ENCODE measurements at places on chromosomes 4 and X.

DNA sequence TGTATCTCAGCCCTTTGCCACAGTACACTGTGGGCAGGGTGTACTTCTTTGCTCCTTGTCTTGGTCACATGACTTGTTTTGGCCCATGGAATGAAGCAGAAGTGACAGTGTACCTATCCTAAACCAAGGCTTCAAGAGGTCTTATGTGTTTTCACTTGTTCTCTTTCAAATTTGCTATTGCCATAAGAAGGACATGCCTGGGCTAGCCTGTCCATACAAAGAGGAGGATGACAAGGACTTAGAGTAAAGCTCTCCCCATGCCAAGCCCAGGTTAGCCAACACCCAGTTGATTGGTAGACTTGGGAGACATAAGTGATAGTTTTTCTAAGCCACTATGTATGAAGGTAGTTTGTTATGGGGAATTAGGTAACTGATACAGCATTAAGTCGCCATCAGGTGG is 141.1 kb upstream of the MID1 start:
- no peak for DNase-seq

DNA sequence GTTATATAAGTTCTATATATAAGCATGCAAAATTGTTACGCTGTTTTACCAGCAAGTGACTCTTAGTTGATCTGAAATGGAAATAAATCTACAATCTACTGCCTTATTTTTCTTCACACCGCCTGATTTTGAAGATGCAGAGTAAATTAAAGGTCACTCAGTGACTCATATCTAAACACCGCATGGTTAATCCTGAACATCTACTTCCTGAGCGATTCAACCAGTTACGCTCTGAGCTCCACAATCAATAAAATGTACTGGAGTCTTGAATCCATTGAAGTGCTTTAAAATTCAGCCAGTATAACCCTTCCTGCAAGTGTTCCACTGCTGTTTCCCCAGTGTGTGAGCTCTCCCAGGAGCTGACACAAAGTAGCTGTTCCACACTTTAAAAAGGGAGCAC is 192.8 kb downstream of the SLC7A11 start:
- DNase-seq = no peak

DNA sequence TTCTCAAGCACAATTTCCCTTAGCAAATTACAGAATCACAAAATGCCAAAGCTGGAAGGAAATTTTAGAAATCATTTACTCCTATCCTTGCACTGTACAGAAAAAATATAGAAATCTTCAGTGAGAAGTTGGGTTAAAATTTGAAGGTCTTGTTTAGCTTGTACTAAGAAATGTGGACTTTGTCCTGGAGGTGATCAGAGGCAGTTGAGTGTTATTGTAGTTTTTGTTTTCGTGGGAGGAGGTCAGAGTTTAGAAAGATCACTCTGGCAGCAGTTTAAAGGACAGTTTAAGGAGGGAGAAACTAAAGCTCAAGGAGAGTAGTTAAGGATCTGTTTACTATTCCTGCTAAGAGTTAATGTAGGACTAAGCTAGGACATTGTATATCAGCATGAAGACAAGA is 54.4 kb upstream of the CXorf51B start:
- DNase-seq = no peak

- DNase-seq = no peak
These were observed 70.5 kb upstream of the CD99 start for GRCh38 chrX:2620576-2620975.

DNA sequence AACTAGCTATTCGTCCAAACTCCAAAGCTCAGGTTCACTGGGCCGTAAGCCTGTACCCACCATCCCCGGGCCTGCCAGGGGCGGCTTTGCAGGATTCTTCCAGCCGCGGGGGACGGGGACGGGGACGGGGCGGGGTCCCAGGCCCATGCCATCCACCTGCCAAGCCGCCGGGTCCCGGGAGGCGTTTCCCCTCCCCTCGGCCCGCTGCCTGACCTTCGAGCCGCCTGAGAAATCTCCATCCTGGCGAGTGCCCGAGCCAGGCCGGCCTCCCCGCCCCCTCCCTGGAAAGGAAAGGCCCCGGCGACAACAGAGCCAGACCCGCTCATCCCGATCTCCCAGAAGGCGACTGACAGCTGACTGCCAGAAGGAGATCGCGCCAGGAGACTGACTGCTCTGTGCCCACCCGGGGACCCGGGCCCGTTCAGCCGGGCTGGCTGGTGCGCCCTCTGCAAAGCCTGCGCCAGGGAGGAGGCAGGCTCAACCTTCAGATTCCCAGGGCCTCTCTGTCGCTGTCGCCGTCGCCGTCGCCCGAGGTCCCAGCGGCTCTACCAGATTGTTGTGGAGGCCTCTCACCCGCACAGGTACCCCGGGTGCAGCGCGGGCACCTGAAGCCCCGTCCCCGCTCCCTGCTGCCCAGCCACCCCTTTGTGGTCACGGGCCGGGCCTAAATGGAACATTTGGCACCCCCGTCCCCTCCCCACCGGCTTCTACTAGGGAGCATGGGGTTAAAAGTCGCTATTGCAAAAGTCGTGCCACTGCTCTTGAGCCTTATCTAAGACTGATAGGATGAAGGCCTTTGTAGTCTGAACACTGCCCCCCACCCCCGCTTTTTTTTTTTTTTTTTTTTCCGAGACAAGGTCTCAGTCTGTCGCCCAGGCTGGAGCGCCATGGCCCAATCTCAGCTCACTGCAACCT is at the start of gene RGN:
RGN (plus strand) TSS at position 315 of the 915 bp plus-strand sequence. CDS start 2,702 bp downstream, outside the sequence.
- DNase-seq = no peak

DNA sequence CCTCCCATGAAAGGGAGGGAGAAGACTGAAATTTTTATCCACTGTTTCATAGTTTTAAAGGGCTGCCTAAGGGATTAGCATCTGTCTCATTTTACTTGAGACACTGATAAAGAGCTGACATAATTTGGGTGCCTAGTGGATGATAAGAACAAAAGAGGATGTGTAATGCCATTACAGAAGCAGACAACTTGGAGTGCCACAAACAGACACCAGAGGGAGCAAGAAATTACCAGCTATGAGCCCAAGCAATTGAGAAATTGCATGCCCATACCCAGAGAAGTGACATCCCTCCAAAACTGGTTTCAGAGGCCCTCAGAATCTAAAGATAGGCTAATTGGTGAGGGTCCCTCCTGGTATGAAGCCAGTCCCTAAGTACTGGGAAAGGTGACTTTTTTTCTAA is 38.5 kb upstream of the POU3F4 start:
- DNase-seq = no peak

- no peak for DNase-seq
These were observed 20.2 kb downstream of the CLIC2 start for GRCh38 chrX:155314260-155314659.

DNA sequence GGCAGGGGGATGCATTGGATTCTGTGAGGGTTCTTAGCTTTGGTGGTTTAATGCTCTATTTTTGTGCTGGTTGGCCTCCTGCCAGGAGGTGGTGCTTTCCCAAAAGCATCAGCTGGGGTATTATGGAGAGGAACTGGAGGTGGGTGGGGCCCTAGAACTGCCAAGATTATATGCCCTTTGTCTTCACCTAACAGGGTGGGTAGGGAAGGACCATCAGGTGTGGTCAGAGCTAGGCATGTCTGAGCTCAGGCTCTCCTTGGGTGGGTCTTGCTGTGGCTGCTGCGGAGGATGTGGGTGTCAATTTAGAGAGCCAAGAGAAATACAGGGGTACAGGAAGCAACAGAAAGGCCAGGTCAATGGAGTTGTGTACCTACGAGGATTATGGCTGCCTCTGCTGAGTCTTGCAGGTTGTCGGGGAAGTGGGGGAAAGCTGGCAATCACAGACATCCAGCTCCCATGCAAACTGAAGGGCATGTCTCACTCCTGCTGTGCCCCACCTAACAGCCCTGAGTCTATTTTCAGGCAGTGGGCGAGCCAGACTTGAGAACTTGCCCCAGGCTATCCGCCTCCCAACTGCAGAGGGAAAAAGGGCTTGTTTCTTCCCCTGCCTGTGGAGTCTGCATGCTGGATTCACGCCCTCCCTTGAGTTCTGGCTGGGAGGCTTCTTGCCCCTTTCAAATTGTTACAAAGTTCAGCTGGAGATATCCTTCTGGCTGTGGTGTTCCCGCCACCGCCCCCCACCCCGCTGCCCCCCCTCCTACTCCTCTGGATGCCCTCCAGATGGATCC is 212.0 kb downstream of the COMMD8 start:
- no peak for DNase-seq

GRCh38 chr4:173403051-173403450 is 4.1 kb upstream of the SCRG1 start:
- DNase-seq = no peak

DNA sequence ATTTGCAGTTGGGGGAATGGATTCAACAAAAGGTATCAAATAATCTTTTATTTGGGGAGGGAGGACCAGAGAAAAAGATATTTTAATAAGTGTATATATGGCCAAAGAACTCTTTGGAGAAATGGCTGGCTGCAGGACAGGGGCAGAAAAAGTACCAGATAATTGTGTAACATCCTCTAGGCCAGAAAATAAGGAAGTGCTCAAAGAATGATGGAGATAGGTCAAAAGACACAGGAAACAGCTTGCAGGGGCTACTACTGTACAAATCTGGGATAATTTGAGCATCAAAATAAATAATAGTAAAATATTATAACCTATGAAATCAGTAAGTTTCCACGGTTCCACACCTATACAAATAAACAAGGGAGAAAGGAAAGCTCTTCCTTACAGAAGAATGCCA is 34.8 kb downstream of the KLHL5 start:
- no peak for DNase-seq

- DNase-seq = no peak
These were observed 136.7 kb downstream of the ADAMTS3 start for GRCh38 chr4:72432282-72432681.

DNA sequence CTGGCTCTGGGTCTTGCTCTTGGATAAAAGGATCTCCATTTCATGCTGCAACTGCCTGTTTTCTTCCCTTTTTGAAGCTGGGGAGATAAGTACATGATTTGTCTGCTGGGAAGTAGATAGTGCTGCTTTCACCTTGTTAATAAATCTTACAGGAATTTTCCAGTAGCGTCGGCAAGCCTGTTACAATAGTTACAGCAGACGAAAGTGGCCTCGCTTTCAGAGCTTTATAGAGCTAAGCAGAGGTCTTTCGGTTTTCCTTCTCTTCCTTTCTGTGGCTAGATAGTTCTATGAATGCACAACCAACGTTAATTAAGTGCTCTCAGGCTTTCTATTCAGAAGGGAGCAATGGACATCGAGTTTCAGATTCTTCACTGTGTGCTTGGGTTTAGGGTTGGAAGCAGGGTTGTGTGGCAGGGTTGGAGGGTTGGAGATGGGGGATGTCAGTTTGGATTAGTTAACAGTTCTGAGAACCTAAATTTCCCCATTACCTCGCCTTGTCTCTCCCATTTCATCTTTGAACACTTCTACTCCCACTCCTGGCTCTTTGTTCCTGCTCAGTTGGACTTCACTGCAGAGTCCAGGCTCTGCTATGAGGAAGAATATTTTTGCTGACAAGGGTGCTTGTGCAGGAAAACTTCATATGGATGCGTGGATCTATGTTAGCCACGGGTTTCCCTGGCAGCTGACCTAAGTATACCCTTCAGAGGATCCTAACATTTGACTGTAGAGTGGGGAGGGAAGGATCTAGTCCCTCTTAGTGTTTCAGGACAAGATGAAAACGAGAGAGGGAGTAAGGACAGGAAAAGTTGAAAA is 237.9 kb downstream of the ARHGAP10 start:
- no peak for DNase-seq

DNA sequence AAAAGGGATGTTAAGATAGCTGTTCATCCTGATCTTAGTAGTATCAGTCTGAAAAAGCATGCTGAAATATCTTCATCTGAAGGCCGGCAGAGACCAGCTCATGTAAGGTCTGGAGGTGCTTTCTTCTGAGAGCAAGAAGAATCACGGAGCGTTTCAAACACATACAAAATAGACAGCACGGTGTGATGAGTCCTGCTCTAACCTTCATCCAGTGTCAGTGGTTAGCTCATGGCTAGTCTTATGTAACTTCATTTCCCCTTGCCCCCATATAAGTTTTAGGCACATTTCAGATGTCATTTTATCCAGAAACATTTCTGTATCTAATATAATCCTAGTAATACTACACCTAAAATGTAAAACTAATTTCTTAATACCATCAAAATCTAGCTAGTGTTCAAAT is 27.8 kb downstream of the ADD1 start:
- no peak for DNase-seq

DNA sequence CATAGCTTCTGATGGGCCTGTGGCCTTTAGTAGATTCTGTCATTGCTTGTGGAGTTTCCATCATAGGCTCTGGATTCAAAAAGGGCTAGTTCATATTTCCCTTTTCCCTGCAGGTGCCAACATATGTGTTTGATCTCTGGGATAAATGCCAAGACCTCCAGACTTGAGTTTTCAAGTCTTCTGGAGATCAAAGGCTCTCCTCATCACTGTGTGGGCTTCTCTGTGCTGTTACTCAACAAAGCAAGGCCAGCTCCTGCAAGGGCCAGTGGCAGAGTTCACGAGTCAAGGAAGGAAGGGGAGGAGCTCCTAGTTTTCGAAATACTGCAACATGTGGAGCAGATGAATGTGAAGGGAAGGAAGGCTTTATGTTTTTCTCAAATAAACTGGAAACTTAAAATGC is 62.7 kb upstream of the SCML1 start:
- no peak for DNase-seq

DNA sequence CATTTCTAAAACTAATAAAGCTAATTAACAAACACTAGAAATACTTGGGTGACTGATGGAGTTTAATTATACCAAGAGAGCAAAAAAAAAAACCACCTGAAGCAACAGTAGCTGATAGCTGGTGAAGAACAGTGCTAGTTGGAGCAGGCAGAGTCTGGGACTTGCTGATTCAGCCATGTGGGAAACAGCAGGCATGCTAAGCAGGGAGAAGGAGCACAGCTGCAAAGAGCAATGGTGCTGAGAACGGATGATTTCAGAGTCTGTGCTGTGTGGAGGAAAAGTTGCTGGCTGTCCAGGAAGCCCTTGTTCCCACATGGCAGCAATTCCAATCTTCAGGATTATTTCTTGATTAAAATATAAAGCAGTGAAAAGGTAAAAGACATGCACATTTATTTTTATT is 68.8 kb downstream of the NPY1R start:
- no peak for DNase-seq

DNA sequence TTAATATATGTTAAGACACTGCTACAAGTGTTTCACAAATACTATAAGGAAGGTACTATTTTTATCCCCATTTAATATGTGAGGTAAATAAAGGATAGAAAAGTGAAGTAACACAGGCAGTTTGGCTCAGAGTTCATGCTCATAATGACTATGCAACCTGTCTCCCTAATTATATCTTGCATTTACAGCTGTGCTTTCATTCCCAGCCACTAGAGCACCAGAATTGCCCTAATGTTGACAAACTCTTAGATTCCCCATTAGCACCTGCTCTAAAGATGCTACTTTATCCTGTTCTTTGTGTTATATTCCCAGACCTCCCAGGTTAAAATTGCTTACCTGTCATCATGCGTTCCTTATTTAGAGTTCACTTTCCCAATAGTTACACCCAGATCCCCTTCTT is 833.6 kb downstream of the CCSER1 start:
- no peak for DNase-seq

DNA sequence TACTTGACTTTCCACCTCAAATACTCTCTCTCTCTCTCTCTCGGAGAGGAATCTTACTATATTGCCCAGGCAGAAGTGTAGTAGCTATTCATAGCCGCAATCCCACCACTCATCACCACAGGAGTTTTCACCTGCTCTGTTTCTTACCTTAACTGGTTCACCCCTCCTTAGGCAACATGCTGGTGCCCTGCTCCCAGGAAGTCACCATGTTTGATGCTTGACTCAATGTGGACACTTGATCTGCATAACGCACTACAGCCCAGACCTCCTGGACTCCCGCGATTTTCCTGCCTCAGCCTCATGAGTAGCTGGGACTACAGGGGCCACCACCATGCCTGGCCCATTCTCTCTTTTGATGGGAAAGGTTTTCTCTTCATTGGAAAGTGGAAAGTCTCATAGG is 271.8 kb downstream of the FBXW7 start:
- no peak for DNase-seq
